Lower lobe of right lung (tissue), 2 donors: ENCODE measurements at places on chromosomes 4 and X. TPM values are rescaled to one million over a fixed set of nuclear protein-coding genes. Genes with fewer than 3 reads are reported as not detected.

GRCh38 chr4:67355806-67356205, 189.5 kb downstream of the CENPC start:
- no peak for DNase-seq
- H3K27ac ChIP-seq: no peak overlapping the region
- no peaks in the 10 kb centered on the region for H3K4me1 ChIP-seq
- no peaks in the 10 kb centered on the region for H3K36me3 ChIP-seq
- H3K27me3 ChIP-seq: no peaks in the 10 kb centered on the region

- H3K4me1 ChIP-seq: peaks cover 47% of the 10 kb centered on the region
- no peaks in the 10 kb centered on the region for H3K27me3 ChIP-seq
- H3K4me3 ChIP-seq: peak overlapping the region; percentile 98
- DNase-seq: peak; percentile 83
- H3K36me3 ChIP-seq: peaks cover 4% of the 10 kb centered on the region
- peak overlapping the region; percentile 97 for H3K27ac ChIP-seq
Observed at GRCh38 chr4:152534541-152535359, 1.1 kb downstream of the FBXW7 start.

- H3K27ac ChIP-seq: no peak overlapping the region
- peaks cover 10% of the 10 kb centered on the region for H3K36me3 ChIP-seq
- no peaks in the 10 kb centered on the region for H3K27me3 ChIP-seq
- H3K4me1 ChIP-seq: no peaks in the 10 kb centered on the region
- no peak overlapping the region for H3K4me3 ChIP-seq
- no peak for DNase-seq
Observed at GRCh38 chrX:41664908-41665307, 23.9 kb upstream of the GPR34 start.

ABCG2 gene
- total RNA-seq: 9.1 TPM

RENBP gene
- total RNA-seq: 57.0 TPM

RNF128 gene
- 15.4 TPM for total RNA-seq

- no peaks in the 10 kb centered on the region for H3K27me3 ChIP-seq
- H3K4me1 ChIP-seq: no peaks in the 10 kb centered on the region
- no peak overlapping the region for H3K4me3 ChIP-seq
- DNase-seq: no peak
Observed at GRCh38 chr4:156838761-156839160, 132.8 kb downstream of the PDGFC start.

DNA sequence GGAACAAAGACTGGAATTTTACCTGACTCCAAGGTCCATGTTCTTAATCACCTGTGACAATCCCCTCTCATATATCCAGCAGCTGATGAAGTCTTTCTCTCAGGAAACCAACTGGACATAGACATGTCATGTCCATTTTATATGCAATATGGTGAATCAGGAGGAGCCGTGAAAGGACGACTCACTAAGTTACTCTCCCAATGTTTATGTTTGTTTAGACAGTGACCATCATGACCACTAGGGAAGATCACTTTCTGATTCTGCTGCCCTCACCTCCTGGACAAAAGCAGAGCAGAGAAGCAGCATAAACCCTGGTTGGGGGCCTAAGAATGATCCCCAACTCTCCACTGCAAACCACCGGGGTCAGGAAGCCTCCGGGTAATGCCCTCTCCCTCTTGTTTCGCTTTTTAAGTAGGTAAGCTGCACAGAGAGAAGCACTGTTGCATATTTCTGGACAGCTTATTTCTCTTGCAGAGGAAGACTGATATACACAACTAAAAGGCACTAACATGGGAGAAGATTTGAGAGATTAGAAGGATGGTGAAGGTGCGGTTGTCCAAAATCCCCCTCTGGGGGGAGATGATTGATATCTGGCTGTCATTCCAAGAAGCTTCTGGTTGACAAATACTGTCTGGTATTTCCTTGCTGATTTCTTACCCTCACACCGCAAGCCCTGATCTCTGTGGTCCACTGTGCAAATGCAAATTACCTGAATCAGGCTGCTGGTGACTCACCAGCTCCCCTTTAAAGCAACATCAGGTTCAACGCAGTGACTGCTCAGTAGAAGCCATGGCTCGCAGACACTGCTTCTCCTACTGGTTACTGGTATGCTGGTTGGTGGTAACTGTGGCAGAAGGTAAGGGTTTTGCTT, at the start of gene ODAPH:
ODAPH (plus strand) TSS at position 773 of the 871 bp plus-strand sequence; CDS start at position 790, 17 bp downstream.
- no peaks in the 10 kb centered on the region for H3K27me3 ChIP-seq
- DNase-seq: no peak
- no peak within 1 kb of the TSS for H3K27ac ChIP-seq
- H3K36me3 ChIP-seq: no peaks in the 10 kb centered on the region
- no peak within 1 kb of the TSS for H3K4me3 ChIP-seq
- no peaks in the 10 kb centered on the region for H3K4me1 ChIP-seq

DNA sequence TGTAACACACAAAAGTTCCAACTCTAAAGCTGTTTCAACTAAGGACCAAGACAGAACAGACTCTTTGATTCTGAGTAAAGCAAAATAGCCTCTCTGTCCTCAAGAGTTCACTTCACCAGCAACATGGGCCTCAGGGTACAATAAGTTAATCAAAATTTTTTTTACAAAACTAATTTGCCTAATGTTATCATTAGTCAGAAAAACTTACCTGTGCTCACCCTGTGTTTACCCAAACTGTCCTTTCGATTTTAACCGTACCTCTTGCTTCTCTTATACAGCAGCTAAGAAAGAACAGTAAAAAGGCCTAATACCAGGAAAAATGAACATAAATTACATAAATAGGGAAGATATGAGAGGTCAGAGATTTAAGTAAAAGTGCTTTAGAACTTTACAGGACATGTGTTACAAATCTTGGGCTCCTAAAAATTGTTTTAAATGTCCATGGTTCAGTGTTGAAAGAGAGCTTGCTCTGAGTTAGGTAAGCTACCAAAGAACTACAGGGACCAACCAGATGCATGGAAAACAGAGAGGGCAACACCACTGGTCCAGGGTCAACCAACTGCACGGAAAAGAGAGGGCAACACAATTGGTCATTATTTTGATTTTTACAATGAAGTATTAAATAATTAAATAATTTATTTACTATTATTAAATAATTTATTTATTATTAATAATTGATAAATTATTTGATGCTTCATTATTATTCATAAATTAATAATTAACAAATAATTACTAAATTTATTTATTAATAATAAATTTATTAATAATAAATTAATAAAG, 73.1 kb downstream of the FAT1 start:
- no peaks in the 10 kb centered on the region for H3K4me1 ChIP-seq
- no peaks in the 10 kb centered on the region for H3K27me3 ChIP-seq
- H3K27ac ChIP-seq: no peak overlapping the region

GRCh38 chr4:40662962-40663604, 33.4 kb upstream of the RBM47 start:
- H3K36me3 ChIP-seq: no peaks in the 10 kb centered on the region
- H3K27ac ChIP-seq: peak overlapping the region; percentile 49
- H3K4me3 ChIP-seq: no peak overlapping the region
- no peaks in the 10 kb centered on the region for H3K27me3 ChIP-seq
- peak; percentile 50 for DNase-seq
- no peaks in the 10 kb centered on the region for H3K4me1 ChIP-seq

DNA sequence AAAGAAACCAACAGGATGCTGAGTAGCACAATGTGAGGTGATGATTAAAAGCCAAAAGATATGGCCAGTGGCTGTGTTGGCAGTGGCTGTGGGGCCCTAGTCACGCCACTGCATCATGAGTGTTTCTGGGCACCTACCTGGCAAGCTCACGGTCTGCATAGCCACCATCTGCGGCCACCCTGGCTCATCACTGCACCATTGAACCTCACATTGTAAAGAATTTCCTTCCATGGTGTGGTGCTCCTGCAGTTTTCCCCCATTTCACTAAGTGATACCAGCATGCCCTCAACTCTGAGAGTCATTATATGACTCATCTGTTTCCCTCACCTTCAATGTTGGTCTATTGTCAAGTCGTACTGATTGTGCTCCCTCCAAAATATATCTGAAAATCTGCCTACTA, 45.5 kb upstream of the CLNK start:
- no peak overlapping the region for H3K4me3 ChIP-seq
- H3K36me3 ChIP-seq: no peaks in the 10 kb centered on the region
- H3K27ac ChIP-seq: no peak overlapping the region

DNA sequence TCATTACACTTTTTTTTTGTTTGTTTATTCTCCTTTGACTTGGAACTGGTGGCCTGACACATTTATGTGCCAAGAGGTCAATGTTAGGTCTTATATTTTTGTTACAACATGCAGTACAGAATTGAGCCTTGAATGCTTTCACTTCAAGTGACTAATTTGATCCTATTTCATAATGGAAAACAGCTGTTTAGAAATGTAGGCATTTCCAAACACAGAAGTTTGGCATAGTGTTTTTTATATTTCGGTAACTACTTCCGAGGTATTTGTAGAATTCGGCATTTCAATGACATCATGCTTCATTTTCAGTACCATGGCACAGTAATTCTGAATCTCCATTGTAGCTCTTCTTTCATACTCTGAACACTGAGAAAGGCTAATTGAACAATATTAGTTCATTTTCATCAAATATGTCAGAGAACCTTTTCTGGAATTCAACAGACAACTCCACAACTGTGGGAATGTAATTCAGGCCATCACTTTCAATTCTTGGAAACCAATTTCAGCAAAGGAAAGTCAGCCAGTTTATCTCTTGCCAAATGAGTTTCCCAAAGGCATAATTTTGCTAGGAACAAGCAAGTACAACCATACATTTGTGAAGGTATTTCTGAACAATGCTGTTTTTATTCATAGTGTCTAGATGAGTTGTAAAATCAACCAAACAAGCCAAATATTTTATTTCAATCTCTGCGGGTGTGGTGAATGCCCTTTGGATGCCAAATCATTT, 11.4 kb downstream of the FAM120C start:
- no peak overlapping the region for H3K4me3 ChIP-seq
- no peak for DNase-seq
- no peaks in the 10 kb centered on the region for H3K4me1 ChIP-seq
- no peak overlapping the region for H3K27ac ChIP-seq
- H3K36me3 ChIP-seq: no peaks in the 10 kb centered on the region
- H3K27me3 ChIP-seq: no peaks in the 10 kb centered on the region
